ENCODE measurements at places on chromosomes 11 and 22.

GRCh38 chr11:77030834-77031414 lies 3.3 kb upstream of the B3GNT6 start:
- no peak for DNase-seq

- DNase-seq = no peak
These were observed 12.1 kb downstream of the MACROD1 start for GRCh38 chr11:64153812-64154211.

DNA sequence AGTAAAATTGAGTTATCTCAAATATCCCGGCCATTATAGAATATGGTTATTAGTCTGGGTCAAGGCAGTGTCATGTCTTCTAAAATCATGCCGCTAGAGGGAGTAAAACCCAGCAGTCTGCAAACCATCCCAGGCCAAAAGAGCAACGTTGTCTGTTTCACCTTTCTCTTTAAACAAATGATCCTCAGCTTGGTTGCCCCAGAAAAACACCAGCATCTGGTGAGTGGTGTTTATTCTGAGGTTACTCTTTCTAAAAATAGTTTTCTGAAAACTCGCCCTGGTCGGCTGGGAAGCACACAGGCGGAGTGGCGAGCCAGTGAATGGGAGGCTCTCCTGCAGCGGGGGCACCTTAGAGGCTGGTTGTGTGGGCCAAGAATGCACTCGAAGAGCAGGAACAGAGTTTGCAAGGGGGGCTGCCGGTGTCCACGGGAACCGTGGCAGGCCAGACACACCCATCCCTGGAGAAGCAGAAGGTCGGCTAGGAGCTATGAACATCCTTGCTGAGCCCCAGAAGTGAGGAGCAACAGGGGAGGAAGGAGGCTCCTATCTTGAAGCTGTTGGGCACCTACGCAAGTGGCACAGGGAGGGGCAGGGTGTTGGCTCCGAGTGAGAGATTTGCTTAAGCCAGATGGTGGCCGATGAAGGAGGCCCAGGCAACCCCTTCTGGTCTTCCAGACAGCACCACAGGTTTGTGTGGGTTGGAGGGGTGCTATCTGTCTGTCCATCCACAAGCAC lies 297.1 kb downstream of the ETS1 start:
- DNase-seq = peak; percentile 83

DNA sequence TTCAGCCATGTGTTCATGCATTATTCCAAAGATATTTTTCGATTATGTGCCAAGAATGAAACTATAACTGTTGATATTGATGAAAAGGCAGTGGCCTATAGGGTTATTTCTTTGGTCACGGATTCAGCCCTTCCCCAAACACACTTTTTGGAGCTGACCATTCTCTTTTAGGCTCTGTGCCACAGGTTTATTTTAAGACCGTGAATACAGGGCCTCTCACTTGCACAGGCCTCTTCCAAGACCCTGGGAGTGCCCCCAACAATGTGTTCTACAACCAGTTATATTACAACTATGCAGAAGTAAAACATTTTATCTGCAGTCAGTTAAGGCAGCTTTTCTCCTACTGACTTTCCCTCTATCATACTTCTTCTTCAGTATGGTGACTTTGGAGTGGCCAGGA lies 104.6 kb downstream of the ALX4 start:
- no peak for DNase-seq

DNA sequence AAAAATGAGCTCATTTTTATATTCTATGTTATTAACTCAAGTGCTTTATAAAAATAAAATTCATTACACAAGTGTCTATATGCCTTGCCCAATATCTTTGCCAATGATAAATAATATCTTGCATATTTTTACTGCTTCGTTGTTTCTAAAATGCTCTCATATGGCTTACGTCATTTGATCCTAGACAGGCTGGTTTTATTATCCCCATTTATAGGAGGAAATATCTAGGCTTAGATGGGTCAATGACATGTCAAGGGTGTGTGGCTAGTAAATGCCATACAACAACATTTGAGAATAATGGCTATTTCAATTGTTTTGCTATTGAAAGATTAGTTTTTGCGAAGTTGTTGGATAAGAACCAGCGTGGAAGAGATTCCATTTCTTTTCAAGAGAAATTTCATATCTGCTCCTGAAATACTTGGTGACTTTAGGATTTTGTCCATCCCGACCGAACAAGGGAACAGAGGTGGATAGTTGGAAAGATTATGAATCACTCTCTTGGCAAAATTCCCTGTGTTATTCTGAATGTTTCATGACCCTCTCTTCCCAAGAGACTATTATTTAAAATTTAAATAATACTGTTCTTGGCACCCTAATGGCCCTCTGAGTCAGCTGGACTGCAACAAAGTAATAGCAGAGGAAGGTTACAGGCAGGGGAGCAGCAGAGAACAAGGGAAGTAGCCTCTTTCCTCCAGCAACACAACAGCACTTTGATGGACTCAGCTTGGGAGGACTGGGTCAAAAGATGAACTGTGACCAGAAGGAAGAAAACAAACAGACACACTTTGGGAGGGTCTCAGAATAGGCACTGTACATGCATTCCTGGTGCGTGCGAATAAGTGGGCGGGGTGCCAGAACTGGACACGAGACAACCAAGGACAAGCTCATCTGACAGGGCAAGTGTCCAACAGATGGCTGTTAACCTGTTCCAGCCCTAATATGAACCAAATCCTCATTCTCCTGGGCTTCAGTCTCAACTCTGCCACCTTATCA lies 94.5 kb downstream of the ME3 start:
- DNase-seq = peak; percentile 77

DNA sequence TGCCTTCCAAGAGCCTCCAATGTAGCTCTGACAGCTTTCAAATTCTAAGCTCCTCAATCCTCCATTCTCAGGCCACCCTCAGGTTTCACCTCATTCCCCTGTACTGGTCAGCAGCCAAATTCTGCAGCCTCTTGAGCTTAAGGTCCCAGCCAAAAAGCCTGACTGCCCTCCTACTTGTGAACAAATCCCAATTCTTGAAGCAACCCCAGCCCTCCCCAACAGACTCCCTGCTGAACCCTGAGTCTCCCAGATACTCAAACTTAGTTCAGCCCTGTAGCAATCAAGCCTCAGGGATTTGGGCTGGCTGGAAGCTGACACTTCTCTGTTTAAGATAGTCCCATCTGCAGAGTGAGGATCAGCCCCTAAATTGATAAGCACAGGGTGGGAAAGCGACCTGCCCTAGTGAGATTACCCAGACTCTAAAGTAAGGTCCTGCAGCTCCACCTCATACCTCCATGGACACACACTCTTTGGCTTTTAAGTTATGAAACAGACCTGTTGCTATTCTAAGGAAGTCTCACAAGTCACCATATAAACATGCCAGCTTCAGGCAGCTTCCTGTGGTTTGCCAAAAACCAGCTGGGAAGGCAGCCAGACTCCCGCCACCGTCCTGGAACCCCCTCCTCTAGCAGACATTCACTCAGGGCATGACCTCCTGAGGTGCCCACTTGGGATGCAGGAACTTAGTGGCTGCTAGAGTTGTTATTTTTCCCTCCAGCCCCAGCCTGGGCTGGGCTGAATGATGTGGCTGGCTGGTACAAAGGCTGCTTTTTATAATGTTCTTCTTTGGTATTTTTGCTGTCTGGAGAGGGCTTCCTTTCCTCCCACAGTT lies 82.5 kb upstream of the PICALM start:
- DNase-seq = peak; percentile 8

DNA sequence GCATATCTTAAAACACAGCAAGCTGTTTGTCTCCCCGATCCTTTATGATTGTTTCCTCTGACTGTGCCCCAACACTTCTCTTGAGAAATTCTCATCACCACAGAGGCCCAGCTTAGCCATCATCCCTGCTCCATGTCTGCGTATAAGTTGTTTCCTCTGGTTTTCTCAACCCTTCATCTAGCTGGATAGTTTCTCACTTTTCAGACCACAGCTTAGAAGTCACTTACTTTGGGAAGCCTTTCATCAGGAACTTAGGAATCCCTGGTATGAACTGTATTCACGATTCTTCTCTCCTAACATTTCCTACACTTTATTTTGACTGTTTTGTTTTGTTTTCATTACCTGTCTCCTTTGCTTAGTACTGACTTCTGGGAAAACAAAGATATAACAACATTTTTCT lies 295.2 kb downstream of the GUCY1A2 start:
- DNase-seq = no peak

DNA sequence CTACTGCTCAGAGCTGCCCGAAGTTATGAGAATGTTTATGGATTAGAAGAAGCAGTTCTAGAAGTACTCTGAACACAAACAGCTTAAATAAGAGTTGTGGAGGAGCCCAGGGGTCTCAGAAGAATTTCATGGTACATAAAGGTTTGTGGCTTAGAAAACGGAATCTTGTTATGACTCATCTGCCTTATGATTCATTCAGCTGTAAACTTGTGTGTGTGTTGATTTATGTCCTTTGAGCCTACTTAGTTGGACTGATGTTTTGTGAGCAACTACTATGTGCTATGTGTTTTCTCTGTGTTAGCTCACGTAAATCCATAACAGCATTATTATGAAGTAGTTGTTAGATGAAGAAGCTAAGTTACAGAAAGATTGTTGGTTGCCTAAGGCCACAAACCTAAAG lies 203.7 kb downstream of the PGR start:
- DNase-seq = peak; percentile 11

- no peak for DNase-seq
These were observed 480.5 kb upstream of the RAG2 start for GRCh38 chr11:37078521-37078920.

- peak; percentile 57 for DNase-seq
These were observed 45.1 kb upstream of the LMO2 start for GRCh38 chr11:33936725-33937604.

DNA sequence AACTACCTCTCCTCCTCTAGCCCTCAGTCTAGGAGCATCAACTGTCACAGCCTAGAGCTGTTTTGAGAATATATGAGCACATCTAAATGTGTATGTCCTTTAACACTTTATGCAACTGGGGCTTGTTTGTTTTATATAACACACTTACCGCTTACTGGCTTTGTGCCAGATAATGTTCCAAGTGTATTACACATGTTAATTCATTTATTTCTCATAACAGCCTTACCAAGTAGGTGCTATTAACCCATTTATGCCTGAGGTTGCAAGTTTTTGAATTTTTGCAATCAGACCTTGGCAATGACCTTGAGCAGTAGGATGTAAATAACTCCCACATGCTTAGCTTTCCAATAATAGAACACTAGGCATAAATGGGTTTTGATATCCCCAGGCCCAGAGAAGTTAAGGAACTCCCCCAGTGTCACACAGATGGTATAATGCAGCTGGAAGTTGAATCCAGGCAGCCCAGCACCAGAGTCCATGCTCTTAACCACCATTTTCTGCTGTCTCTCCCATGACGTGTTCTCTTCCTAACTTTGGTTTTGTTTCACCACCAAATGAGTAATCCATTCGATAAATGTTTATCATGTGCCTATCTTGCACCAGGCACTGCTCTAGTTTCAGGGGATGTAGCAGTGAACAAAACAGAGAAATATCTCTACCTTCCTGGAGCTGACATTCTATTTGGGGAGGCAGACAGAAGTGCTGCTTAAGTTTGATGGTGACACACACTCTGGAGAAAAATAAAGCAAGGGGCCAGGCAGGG lies 23.1 kb downstream of the PRDM11 start:
- no peak for DNase-seq

- DNase-seq = no peak
These were observed 8.0 kb upstream of the EFCAB6 start for GRCh38 chr22:43819931-43820640.

DNA sequence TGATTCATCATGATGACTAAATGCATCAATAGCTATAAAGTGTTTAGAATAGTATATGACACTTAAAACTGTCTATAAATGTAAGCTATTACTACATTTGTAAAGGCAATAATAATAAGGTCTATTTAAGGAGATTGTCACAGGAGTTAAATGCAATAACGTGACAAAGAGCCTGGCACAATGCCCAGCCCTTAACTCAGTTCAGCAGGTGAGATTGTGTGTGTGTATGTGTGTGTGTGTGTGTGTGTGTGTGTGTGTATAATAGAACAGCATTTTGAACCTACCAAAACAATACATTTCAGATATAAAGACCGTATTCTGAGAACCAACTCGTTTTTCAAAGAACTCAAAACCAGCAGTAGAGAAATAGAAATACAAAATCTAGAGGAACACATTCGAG lies 177.5 kb downstream of the MYO18B start:
- no peak for DNase-seq

DNA sequence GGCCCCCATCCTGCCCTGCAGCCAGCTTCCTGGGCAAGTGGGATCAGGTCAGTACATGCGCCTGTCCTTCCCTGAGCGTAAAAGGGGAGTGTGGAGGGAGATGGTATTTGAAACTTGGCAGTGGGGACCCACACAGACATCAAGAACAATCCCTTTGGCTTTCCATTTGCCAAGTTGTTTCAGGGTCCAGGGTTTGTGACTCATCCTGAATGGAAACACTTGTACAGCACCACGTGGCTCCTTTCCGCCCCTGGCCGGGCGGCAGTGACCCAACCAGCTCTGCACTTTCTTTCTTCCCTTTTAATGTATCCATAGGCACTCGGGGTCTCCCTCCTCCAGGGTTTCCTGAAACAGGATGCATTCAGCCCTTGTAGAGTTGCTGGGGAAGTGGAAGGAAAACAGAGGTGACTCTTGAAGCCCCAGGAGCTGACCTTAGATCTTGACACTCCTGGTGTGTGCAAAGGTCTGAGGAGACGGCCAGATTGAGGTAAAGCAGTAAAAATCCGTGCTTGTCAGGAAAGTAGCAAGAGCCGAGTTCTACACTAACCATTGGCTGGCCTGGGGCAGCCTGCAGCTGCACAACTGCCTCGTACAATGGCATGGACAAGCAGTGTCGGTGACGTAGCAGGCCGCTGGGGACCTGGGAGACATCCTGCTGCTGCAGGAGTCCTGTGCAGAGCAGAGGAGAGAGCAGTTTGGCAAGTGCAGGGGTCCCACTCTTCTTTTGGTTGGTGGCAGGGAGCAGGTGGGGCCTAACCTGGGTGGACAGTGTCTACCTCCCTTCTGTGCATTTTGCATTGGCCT lies 189.8 kb downstream of the SNX19 start:
- DNase-seq = peak; percentile 56

DNA sequence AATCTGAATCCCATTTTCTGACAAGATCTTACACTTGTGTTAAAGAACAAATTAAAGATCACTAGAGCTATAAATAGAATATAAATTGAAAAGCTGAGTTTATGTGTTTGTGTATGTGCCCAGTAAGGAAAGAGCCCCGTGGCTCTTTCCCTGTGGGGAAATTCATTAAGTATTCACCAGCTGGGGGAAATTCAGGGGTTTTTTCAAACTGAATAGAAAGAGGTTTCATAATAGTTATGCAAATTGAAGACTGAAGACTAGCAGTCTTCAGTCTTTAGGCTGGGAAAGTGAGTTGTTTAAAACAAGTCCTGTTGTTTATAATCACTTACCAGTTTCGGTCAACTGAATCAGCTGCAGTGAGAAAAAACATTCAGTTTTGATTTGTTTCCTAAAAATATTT lies 11.3 kb upstream of the MS4A7 start:
- no peak for DNase-seq

- DNase-seq = no peak
These were observed 38.7 kb upstream of the C11orf87 start for GRCh38 chr11:109383306-109383705.

- DNase-seq = peak; percentile 47
These were observed 71.3 kb downstream of the BCR start for GRCh38 chr22:23251445-23252093.

DNA sequence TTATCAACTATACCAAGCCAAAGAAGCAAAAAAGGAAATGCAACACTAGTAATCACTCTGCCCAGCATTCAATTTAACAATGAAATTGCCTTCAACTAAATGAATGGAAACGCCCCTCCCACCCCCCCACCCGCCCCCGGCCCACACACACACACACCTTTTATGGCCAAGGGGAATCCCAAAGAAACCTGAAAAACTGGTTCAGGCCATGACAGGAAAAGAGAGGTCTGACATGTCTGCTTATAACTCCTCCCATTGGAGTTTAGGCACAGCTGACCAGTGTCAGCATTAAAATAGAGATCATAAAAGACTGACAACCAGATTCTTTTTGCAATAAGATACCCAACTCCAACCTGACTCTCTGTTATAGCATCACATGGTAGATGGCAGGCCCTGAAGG lies 42.6 kb downstream of the ACER3 start:
- no peak for DNase-seq

All from AG08395 (cell line).